Aorta (tissue), 5 donors: ENCODE measurements at places on chromosomes 4 and X. TPM values are rescaled to one million over a fixed set of nuclear protein-coding genes. Genes with fewer than 3 reads are reported as not detected.

Gene ZNF711
- polyA plus RNA-seq = 1.0 TPM

DNA sequence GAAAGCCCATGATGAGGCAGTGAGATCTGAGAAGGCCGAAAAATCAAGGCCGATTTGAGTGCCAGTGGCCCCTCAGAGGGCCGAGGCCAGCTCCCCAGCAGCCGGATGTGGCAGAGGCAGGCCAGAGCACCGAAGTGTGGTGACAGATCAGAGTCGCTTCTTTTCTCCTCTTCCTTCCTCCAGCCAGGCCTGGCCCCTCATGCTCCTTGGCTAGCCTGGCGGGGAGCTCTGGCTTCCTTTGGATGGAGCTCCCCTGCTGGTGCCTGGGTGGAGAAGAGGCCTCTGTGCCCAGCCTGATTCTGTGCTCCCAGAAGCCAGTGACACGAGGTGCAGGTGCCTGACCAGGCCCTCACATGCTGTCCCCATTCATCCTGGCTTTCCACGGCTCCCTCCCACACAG is 127.2 kb upstream of the PABPC4L start:
- no peaks in the 10 kb centered on the region for H3K27me3 ChIP-seq
- no peak overlapping the region for H3K4me3 ChIP-seq
- H3K36me3 ChIP-seq = no peaks in the 10 kb centered on the region
- H3K27ac ChIP-seq = no peak overlapping the region
- H3K4me1 ChIP-seq = no peaks in the 10 kb centered on the region

- H3K27ac ChIP-seq = no peak overlapping the region
- no peaks in the 10 kb centered on the region for H3K4me1 ChIP-seq
- no peak overlapping the region for H3K4me3 ChIP-seq
- no peak for DNase-seq
Observed at GRCh38 chrX:22882543-22882942, 117.2 kb upstream of the DDX53 start.

GRCh38 chr4:142840516-142841123 is 5.5 kb downstream of the INPP4B start:
- H3K27me3 ChIP-seq = no peaks in the 10 kb centered on the region
- DNase-seq = no peak
- no peaks in the 10 kb centered on the region for H3K36me3 ChIP-seq
- no peak overlapping the region for H3K4me3 ChIP-seq
- no peak overlapping the region for H3K27ac ChIP-seq

Gene PPP4R3C
- polyA plus RNA-seq = not detected

DNA sequence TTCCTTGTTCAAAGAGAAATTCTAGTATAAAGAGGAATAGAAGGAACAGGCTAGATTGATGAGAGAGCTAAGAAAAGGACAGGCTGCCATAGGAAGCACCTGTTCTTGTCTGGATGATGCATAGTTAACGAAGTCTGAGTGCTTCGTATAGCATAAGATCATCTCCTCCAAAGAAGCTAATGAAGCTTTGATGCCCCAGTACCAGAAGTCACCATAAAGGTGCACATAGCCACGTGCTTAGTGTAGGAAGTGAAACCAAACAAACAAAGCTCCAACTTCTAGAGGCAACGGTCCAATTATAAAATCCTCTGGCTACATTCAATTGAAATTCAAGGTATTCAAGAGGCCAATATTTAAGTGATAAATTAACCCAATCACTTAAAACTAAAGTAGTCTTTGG is 31.0 kb downstream of the AFAP1 start:
- no peak overlapping the region for H3K27ac ChIP-seq
- H3K27me3 ChIP-seq = no peaks in the 10 kb centered on the region
- no peak overlapping the region for H3K4me3 ChIP-seq
- peaks cover 2% of the 10 kb centered on the region for H3K4me1 ChIP-seq
- no peaks in the 10 kb centered on the region for H3K36me3 ChIP-seq

Gene GAGE12E
- polyA plus RNA-seq = not detected

DNA sequence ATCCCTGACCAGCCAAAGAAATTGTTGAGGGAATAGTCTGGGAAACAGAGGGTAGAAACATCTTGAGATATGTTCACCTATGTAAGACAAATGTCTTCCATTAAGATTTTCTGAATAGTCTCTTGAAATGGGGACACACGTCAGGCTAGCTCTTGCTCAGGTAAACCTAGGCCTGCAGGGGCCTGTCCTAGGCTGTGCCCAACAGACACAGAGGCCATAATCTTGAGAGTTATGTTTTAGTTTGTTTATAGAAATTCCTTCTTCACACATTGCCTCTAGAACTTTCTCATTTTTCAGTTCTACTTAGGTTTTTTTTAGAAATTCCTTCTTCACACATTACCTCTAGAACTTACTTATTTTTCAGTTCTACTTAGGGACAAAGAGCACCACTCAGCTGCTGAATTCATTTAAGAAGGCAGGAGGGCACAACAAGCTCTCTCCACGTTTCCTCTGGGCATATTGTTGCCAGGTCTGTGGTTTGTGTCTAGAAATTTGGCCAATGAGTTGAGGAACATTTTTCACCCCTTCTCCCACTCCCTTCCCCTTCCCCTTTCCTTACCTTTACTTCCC is 94.9 kb downstream of the ARHGAP24 start:
- H3K36me3 ChIP-seq = no peaks in the 10 kb centered on the region
- H3K4me3 ChIP-seq = no peak overlapping the region
- no peak for DNase-seq
- no peaks in the 10 kb centered on the region for H3K27me3 ChIP-seq

DNA sequence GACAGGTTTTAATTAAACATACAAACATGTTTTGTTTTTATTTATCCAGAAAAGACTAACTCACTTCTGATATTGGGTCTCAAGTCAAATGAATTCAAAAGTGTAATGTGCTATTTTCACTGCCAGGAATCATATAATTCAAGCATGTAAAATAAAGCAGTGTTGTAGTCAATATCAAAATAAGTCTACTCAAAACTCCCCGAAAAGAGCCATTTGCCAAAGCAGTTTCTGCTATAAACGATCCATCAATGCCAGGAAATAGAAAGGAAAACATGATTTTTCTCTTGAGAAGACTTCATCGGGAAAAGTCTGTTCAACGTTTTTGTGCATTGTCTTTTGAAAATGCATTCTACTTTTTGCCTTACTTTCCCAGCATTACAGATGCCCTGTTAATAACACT is 633.3 kb downstream of the FAT4 start:
- no peaks in the 10 kb centered on the region for H3K27me3 ChIP-seq
- H3K4me3 ChIP-seq = no peak overlapping the region
- DNase-seq = no peak
- H3K36me3 ChIP-seq = no peaks in the 10 kb centered on the region
- H3K4me1 ChIP-seq = no peaks in the 10 kb centered on the region

- DNase-seq = no peak
- no peaks in the 10 kb centered on the region for H3K36me3 ChIP-seq
- H3K4me1 ChIP-seq = no peaks in the 10 kb centered on the region
- no peak overlapping the region for H3K27ac ChIP-seq
- H3K4me3 ChIP-seq = no peak overlapping the region
Observed at GRCh38 chrX:124354648-124355047, 8.3 kb downstream of the SH2D1A start.

- H3K4me1 ChIP-seq = no peaks in the 10 kb centered on the region
- H3K36me3 ChIP-seq = no peaks in the 10 kb centered on the region
- no peak overlapping the region for H3K27ac ChIP-seq
- no peaks in the 10 kb centered on the region for H3K27me3 ChIP-seq
- no peak overlapping the region for H3K4me3 ChIP-seq
- no peak for DNase-seq
Observed at GRCh38 chr4:91488946-91489345, 814.8 kb upstream of the GRID2 start.

Gene SCD5
- 4.4 TPM for polyA plus RNA-seq

DNA sequence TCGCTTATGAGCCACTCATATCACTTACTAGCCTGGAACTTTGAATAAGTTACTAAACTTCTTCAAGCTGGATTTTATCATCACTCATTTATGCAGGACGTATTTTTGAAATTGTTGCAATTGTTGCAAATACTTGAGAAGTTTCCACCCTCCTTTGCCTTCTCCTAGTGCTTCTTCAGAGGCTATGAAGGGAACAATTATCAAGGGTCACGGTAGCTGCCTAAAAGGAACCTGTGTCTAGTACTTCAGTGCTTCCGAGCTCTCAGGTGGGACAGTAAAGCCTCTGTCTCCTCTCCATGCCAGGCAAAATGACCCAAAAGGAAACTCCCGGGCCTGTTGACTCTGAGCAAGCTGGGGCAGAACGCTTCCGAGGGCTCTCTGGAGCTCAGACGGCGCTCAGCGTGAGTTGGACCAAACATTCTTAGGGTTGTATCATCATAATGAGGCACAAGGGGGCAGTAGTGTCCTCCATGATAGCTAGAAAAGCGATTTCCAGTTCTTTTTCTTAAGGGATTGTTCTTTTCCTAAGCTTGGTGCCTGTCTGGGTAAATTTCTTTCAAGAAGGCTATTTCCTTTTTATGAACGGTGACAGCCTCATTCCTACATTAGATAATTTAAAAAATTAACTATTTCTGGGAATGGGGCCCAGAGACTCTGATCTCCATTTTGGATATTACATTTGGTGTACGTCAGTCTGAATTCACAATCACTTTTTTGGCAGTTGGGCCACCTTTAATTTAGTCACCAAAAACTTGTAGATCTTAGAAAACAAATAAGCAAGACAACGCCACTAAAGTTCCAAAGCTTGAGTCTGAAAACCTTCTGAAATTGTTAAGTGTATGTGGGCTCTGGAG is 73.1 kb downstream of the PACRGL start:
- H3K4me1 ChIP-seq = no peaks in the 10 kb centered on the region
- no peak for DNase-seq

Gene GYPE
- polyA plus RNA-seq = 2.4 TPM

DNA sequence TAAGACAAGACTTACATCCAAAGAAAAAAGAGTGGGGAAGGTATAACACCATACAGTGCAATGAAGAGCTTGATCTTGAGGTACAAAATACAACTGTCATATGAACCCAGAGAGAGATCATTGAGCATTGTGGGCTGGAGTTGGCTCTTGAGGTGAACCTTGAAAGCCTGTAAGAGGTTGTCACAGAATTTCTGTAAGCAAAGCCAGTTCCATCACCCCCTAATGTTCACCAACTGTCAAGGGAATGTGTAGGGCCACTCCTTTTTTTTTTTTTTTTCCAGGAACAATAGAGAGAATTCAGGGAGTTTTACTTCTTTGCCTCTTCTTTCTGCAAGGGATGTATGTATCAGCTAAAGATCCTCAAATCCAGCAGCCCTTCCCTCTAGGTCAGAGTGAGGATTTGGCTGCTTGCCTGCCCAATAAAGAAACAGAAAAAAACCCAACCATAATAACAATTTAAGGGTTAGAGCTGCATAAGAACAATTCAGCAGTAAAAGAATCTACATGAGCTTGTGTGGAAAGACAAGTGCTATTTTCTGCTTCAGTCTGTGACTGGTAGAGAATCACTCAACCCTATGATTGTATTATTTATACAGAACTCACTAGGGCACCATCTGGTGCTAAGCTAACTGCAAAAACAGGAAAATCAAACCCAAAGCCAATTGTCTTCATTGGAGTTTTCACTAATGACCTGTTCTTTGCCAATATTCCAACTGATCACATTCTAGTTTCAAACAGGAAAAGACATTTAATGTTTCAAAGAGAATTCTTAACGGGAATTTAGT is 217.5 kb upstream of the TEX13C start:
- no peak for DNase-seq
- no peaks in the 10 kb centered on the region for H3K27me3 ChIP-seq
- H3K4me3 ChIP-seq = no peak overlapping the region
- H3K4me1 ChIP-seq = no peaks in the 10 kb centered on the region
- H3K36me3 ChIP-seq = no peaks in the 10 kb centered on the region

- peaks cover 4% of the 10 kb centered on the region for H3K4me1 ChIP-seq
- no peak overlapping the region for H3K27ac ChIP-seq
- H3K4me3 ChIP-seq = no peak overlapping the region
- no peaks in the 10 kb centered on the region for H3K27me3 ChIP-seq
- no peak for DNase-seq
Observed at GRCh38 chr4:159069922-159070321, 33.0 kb upstream of the RAPGEF2 start.

GRCh38 chr4:67084783-67085182 is 460.5 kb downstream of the CENPC start:
- H3K36me3 ChIP-seq = no peaks in the 10 kb centered on the region
- no peak for DNase-seq
- H3K27ac ChIP-seq = no peak overlapping the region
- H3K27me3 ChIP-seq = no peaks in the 10 kb centered on the region

- no peak overlapping the region for H3K27ac ChIP-seq
- H3K27me3 ChIP-seq = no peaks in the 10 kb centered on the region
- DNase-seq = no peak
- no peaks in the 10 kb centered on the region for H3K4me1 ChIP-seq
Observed at GRCh38 chrX:134294548-134294947, 57.6 kb downstream of the CCDC160 start.

DNA sequence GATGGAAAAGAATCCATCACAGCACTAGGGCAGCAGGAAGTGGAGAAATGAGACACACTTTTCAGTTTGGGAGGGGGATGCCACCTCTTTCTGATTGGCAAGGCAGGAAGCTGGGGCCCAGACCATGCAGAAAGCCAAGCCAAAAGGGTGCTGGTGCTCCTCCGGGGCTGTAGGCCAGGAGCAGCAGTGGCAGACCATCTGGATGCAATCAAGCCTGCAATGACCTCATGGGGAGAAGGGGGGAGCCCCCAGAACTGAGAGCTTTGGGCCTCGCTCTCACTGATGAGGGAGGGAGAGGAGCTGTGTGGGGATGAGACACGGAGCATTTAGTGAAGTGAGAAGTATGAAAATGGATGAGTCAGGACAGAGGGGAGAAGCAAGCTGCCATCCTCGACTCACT is 141.3 kb upstream of the NALF2 start:
- no peaks in the 10 kb centered on the region for H3K36me3 ChIP-seq
- H3K27me3 ChIP-seq = no peaks in the 10 kb centered on the region
- H3K4me1 ChIP-seq = peaks cover 2% of the 10 kb centered on the region
- no peak overlapping the region for H3K4me3 ChIP-seq
- DNase-seq = no peak
- no peak overlapping the region for H3K27ac ChIP-seq

Gene MFAP3L
- 3.8 TPM for polyA plus RNA-seq
